Mesenteric fat pad (tissue), 1 donor: ENCODE measurements at places on chromosomes 2 and 18. TPM values are rescaled to one million over a fixed set of nuclear protein-coding genes. Genes with fewer than 3 reads are reported as not detected.

RNF125 gene
- 15.8 TPM for total RNA-seq

DSG1 gene
- total RNA-seq = not detected

GRB14 gene
- 21.7 TPM for total RNA-seq

RAB6C gene
- not detected for total RNA-seq

GRCh38 chr2:171794918-171795317 is 99.1 kb downstream of the SLC25A12 start:
- DNase-seq = no peak

DNA sequence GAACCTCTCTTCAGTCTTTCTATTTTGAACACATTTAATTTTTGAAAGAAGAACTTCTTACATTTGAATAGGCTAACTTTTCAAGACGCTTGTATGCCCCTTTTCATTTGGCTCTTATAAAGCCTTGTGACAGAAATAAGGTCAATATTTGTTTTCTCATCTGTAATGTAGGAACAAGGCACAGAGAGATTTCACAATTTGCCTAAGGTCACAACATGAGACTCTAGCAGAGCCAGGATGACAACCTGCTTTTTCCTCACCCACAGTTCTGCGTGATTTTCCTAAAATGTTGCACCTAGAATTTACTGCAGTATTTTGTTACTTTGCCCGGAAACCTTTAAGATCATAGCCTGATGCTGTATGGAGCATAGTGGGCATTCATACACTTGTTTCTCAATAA is 67.4 kb downstream of the TXNL1 start:
- DNase-seq = no peak

DNA sequence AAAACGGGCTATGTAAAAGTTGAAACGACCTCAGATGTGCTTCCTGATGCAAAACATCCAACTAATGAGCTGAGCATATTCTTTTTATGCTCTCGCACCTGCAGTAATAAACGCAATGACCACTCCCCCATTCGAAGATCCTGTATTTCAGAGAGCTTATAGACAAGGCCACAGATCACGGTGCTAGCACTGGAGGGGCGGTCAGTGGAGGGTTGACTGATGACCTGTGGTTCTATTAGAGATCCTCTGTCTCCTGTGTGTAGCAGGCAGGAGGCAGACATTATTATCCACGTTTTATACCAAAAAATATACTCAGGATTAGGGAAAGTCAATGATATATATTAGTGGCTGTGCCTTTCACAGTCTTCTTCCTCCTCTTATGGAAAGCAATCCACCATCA is 457.0 kb downstream of the CNTNAP5 start:
- DNase-seq = no peak

DNA sequence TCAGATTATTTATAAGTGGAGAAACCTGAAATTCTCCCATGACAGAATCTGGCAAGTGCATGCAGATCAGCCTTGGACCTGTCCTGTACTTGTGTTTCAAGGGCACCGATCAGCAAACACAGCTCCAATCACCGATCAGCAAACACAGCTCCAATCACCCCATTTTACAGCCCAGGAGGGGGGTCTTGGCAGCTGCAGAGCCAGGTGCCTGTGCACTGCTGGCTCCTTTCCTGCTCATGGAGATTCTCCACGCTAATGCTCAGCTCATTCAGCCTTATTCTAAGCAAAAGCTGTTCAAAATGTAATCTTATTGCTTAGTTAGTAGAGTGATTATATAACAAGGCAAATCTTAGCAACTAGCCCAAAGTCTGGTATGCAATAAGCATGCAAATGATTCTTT is 623.1 kb upstream of the HS6ST1 start:
- DNase-seq = no peak

DNA sequence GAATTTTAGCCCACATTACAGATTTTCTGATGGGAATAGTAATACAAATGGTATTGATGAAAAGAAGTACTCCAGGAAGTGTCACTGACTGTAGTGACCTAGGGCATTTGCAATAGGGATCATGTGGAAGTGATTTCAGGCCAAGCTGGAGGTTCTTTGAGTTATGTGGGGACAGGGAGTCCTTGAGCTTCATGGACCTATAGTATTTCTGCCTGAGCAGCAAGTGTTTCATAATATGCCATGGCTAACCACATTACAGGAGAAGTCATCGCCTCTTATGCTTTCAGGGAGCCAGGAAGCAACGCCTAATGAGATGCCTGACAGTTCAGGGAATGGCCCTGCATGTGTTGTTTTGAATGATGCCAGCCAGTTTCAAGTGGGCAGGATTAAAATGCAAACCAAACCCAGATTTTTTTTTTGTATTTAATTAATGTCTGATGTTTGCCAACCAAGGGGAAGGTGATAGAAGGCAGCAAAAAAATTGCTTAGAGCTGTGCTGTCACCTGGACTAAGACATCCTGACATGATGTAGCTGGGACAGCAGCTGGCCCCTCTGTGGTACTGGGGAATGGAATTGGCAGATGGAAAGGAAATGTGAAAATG is 109.5 kb downstream of the RAPGEF4 start:
- DNase-seq = no peak

GRCh38 chr2:30645745-30646119 is 161.5 kb downstream of the CAPN13 start:
- DNase-seq = no peak

- DNase-seq = no peak
Observed at GRCh38 chr2:62197925-62198633, 2.2 kb downstream of the B3GNT2 start.
